Sigmoid colon (tissue), 7 donors: ENCODE measurements at places on chromosomes 2 and 18. TPM values are rescaled to one million over a fixed set of nuclear protein-coding genes. Genes with fewer than 3 reads are reported as not detected.

- DNase-seq = no peak
Observed at GRCh38 chr18:49901862-49902340, 88.6 kb upstream of the ACAA2 start.

DNA sequence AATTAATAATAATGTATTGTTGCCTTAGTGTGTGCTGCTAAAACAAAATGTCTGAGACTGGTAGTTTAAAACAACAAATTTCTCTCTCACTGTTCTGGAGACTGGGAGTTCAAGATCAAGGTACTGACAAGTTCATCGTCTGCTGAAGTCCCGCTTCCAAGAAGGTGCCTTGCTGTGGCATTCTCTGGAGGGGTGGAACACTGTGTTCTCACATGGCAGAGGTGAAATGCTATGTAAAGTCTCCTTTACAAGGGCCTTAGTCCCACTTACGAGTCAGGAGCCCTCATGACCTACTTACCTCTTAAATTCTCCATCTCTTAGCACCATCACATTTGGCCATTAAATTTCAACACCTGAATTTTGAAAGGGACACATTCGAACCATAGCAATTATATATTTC is 299.2 kb upstream of the RBMS1 start:
- no peak for DNase-seq

The PROKR1 gene
- total RNA-seq = 0.28 TPM

GRCh38 chr18:78430131-78430758 is 549.4 kb upstream of the SALL3 start:
- no peak for DNase-seq

The TOGARAM2 gene
- 0.82 TPM for total RNA-seq

GRCh38 chr2:10650761-10651160 is 39.0 kb downstream of the NOL10 start:
- no peak for DNase-seq

DNA sequence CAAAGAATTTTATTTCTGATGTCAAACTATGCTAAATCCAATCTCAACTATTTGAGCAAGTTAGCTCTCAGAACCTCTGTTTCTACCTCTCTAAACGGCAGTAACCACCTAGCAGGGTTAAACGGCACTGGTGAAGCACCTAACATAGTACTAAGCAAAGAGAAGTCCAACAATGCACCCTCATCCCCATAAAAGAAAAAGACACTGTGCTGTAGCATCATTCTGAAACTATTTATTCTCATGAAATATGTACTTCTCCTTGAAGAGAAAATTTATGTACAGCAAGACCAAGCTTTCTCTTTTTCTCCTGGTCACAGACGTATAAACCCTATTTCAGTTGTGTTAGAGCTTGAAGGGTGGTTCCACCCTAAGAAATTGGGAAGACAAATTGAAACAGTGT is 4.8 kb downstream of the MEX3C start:
- DNase-seq = no peak
